ENCODE measurements at places on chromosomes 1 and 21.
A peak's percentile ranks its signal among the peaks of the same experiment; 100 is the strongest.

GRCh38 chr1:200739702-200740570 is 1.2 kb downstream of the CAMSAP2 start:
- DNase-seq, result no peak

- DNase-seq, result no peak
These were observed 12.8 kb upstream of the TSPEAR start for GRCh38 chr21:44724196-44724595.

GRCh38 chr21:41678924-41679318 is 87.9 kb downstream of the RIPK4 start:
- DNase-seq, result peak; percentile 3

- no peak for DNase-seq
These were observed 1.1 kb downstream of the CEP350 start for GRCh38 chr1:179955731-179956130.

- DNase-seq, result no peak
These were observed 58.2 kb downstream of the ETS2 start for GRCh38 chr21:38863843-38864363.

DNA sequence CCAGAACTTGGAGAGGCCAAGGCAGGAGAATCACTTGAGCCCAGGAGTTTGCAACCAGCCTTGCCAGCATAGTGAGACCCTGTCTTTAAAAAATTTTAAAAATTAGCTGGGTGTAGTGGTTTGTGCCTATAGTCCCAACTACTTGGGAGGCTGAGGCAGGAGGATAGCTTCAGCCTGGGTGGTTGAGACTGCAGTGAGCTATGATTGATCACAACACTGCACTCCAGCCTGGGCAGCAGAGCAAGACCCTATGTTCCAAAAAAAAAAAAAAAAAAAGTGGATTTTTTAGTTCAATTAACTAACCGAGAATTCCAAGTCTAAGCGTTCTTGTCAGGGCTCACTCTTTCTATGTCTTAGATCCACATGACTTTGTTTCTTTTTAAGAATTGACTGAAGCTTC is 130.3 kb upstream of the NRIP1 start:
- DNase-seq, result no peak

GRCh38 chr1:87757676-87758075 is 429.0 kb downstream of the LMO4 start:
- no peak for DNase-seq

GRCh38 chr1:54371038-54371941 is 34.9 kb downstream of the SSBP3 start:
- DNase-seq, result no peak

DNA sequence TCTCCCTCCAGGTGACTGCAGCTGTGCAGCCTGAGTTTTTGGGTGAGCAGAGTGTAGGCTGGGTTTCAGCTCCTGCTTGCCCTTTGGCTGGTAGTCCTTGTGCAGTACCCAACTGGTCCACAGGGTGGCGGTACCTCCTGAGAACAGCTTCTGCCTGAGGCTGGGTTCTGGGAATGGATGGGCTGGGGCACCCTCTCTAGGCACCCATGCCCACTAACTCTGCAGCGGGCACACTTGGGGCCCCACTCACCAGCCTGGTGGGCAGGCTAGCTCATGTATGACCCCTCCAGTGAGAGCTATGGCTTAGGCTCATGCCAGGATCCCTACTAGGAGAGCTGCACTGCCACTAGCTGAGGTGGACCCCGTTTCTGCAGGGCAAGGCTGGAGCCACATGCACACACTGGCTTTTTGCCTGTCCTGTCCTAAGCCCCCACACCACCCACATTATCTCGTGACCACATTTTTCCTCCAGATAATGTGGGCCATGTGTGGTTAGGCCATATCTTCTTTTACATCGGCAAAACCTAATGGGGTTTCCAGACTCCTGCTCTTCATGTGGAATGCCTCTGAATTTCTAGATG is 15.5 kb upstream of the GSTM4 start:
- DNase-seq, result peak; percentile 94

DNA sequence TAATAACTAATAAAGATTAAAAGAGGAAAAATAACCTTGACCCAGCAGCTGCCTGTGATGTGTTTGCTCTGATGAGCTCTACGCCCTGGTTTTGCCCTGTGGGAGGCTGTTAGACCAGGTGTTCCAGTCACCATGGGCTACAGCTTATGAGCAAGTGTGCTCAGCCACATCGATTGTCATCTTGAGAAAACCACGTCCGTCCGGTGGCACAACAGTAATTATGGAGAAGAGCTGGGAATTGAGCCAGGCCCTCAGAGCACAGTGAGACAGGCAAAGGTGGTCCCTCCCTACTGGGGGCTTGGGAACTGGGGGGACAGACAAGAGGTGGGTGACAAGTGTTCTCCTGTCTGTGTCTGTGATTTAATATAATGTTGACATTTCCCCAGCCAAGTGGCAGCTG is 420.5 kb downstream of the MATN1 start:
- DNase-seq, result no peak

GRCh38 chr1:23403735-23404486 is 20.6 kb downstream of the TCEA3 start:
- peak; percentile 85 for DNase-seq

GRCh38 chr1:11214698-11215380 is 25.7 kb downstream of the ANGPTL7 start:
- DNase-seq, result no peak

DNA sequence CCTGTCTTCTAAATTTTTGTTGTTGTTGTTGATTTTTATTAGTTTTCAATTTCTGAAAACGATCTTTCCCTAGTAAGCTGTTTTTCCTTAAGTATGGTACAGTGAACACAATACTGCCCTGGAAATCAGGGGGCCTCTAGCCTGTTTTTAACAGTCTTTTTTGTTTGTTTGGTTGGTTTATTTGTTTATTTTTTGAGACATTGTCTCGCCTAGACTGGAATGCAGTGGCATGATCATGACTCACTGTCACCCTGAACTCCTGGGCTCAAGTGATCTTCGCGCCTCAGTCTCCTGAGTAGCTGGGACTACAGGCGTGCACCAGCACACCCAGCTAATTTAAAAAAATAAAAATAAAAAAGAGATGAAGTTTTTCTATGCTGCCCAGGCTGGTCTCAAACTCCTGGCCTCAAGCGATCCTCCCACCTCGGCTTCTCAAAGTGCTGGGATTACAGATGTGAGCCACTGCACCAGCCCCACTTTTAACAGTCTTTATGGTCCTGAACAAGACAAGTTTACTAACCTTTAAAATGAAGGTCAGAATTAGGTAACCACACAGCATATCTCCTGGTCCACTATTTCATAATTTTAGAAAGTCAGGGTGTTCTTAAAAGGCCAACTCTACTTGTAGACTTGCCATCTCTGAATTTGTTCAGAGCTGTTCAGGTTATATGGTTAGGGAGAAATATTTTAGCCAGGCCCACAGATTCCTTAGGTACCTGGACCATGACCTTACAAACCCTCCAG is 35.4 kb downstream of the TBCE start:
- no peak for DNase-seq

GRCh38 chr21:39079617-39080016 is 103.6 kb downstream of the PSMG1 start:
- DNase-seq, result no peak

DNA sequence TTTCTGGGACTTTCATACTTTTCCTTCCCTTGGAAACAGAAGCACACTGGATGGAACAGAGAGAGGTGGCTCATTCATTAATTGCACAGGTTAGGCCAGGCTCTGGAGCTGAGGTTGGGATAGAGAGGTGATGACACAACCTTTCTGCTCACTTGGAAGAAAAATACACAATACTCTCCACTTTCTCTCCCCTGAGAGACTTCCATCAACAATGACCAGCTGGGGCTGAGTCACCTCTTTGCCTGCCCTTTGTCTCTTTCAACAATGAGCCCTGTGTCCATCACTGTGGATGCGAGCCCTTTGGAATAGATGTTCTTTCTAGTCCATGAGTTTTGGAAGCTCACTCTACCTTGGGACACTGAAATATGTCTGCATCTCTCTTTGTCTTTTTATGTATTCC is 43.1 kb downstream of the ATP2B4 start:
- no peak for DNase-seq

DNA sequence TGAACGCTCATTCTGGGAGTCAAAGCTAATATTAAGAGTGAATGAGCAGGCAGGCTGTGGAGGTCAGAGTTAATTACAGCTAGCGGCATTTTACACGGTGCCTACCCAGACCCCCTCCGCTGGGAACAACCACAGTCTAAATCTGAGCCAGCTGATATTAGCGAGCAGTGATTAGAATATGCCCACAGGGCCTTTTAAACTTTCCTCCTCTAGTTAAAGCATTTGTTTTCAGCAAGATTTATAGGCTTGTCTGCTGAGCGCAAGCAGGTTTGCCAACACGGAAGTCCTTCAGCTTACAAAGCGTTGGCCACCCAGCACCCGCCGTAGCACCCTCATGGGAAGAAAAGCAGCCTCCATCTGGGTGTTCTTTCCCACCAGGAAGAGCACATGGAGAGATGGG is 72.1 kb downstream of the LMX1A start:
- DNase-seq, result no peak

DNA sequence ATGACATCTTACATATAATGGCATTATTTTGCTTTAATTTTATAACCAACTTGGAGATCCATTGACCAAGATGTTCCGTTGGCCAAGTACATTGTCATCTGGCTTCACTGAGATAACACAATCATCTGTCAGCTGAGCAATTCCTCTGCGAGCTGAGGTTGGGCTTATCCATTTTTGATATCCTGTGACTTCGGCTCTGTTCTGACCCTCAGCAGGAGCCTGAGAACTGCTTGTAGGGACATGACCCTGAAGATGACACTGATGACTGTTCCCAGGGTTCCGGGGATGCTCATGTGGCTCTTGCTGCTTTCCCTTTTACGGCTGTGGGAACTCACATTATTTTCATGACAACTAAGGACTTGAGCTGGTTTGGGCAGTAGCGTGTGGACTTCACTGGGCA is 51.2 kb downstream of the TLR5 start:
- DNase-seq, result no peak

DNA sequence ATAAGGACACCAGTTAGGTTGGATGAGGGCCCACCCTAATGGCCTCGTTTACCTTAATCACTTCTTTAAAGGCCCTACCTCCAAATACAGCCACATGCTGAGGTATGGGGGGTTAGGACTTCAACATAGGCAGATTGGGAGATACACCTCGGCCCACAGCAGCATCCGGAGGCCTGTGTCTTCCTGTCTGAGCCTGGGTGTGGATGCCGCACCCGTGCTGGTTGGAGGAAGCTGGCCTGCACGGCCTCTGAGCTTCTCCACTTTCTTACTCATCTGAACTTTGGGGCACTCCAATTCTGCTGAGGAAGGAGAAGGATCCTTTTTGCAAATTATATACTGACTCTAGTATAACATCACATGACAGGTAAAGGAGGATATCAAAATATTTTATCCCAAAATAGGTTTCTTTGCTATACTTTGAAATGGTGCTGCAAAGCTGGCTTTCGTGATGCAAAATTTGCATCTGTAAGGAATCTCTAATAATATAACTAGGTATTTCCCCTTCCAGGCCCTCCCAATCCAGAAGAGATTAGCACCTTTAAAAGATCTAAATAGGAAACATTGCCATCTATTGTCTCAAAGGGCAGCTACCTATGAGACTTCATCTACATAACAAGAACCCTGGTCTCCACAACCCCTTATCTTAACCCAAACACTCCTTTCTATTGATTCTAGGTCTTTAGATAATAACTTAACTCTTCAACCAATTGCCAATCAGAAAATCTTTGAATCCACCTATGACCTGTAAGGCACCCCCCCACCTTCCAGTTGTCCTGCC is 247.6 kb downstream of the KCNJ6 start:
- DNase-seq, result no peak

- no peak for DNase-seq
These were observed 3.2 kb upstream of the TNFRSF8 start for GRCh38 chr1:12059722-12060464.

DNA sequence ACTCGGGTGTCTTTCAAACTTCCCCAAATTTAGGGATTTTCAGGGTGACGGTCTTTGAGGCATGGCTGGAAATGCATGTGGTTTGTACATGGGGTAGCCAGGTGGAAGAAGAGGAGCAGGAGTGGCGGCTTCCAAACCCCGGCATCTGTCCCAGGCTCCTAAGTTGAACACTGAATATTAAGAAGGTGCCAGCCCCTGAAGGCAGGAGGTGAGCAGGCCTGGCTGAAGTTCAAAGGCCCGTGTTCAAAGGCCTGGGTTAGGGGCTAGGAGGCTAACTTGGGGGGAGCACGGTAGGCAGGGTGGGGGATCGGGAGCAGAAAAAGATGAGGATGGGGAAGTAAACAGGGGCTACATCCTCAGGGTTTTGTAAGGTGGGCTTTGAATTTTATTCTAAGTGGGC is 42.8 kb downstream of the ELK4 start:
- DNase-seq, result no peak

DNA sequence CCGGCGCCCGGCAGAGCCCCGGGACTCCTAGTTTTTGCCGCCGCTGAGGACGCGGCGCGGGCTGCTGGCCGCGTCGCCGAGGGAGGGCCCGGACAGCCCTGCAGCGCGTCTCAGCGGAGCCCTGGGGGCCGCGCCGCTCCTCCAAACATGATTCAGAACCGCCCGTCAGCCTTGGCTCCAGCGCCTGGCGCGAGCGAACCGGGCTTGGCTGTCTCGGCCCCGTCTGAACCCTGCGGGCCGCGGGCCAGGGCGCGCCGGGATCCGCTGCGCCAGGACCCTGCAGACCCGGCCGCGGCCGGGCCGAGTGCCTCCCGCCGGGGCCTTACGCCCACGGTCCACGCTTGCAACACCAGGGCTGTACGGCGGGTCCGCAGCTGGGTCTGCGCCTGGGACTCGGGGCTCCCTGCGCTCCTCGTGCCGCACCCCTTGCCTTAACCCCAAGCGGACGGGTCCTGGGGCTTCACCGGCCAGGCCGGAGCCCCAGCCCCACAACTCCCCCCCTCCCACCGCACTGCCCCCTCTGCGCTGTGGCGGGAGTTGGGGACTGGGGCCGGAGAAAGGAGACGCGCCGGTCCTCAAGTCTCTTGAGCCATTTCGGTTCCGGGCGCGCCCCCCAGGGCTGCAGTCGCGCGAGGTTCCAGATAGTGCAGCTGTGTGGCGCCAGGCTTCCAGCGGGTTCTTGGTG is 48.4 kb upstream of the CD34 start:
- peak; percentile 4 for DNase-seq

DNA sequence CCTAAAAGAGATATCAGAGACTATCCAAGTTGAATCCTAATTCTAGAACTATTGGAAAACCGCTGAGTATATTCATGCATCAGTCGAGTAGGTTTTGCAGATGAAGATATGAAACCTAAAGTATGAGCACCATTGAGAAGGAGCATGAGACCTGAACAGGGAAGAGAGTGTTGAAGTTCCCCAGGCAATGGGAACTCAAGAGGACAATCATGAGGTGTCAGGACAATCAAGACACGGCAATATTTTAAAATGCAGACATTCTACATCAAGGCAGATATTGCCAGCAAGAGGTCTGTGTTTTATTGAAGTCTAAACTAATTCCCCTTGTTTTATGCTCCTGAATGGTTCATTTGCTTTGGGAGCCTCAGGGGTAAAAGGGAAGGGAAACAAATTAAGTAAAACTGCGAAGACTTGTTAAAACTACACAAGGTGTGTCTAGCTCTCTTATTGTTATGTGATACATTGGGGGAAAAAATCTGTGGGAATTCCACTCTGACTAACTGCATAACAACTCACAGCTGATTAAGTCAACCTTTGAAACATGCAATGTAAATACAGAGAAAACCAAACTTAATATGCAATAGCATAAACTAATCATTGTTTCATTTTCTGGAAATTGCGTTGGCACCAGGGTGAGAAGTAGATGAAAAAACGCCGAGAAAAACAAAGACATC is 347.9 kb upstream of the ADGRL2 start:
- DNase-seq, result no peak

Data from stimulated activated CD4-positive, alpha-beta T cell treated with anti-CD3 and anti-CD28 coated beads, Interleukin-12 subunit alpha, Interleukin-12 subunit beta, amount 100 ng/mL, for 4 hours (primary cell).